ENCODE measurements at places on chromosomes 11 and 22.

DNA sequence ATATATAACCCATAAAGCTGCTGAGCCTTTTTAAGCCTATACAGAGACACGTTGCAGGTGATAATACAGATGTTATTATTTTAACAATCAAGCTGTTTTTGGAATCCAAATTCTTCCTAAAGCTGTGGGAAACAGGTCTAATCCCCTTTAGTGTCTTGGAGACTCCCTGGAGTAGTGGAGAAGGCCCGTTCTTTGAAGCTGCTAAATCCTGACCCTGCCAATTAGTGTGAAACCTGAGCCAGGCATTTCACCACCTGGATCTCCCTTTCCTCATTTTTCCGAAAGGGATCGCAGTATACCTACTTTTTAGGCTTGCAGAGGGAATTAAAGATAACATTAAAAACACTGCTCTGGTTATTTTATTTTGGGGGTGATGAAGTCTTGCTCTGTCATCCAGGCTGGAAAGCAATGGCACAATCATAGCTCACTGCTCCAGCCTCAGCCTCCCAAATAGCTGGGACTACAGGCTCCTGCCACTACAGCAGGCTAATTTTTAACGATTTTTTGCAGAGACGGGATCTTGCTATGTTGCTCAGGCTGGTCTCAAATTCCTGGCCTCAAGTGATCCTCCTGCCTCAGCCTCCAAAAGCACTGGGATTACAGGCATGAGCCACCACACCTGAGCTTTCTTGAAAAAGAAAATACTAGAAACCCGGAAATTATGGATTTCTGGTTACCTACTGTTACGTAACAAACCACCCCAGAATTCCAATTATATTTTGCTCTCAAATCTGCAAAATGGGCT lies 1.7 kb upstream of the EIF4ENIF1 start:
- no peak for DNase-seq

DNA sequence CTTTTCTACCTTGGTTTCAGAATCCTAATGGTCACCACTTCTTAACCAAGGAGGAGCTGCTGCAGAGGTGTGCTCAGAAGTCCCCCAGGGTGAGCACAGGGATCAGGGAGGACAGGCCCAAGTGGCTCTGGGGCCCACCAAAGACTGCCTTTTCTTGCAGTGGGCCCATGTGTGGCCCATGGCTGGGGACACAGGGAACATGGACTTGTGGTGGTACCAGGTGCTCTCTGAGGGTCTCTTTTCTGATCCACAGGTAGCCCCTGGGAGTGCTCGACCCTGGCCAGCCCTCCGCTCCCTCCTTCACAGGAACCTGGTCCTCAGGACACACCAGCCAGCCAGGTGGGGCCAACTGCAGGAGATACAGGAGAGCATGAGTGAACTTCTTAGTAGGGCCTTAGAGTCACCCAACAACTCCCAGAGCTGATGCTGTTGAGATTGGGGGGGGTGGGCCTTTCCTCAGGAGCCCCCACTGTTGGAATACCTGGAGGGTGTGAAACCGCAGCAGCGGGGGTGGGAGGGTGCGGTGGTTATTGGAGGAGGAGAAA lies 2.0 kb downstream of the MUS81 start:
- no peak for DNase-seq

DNA sequence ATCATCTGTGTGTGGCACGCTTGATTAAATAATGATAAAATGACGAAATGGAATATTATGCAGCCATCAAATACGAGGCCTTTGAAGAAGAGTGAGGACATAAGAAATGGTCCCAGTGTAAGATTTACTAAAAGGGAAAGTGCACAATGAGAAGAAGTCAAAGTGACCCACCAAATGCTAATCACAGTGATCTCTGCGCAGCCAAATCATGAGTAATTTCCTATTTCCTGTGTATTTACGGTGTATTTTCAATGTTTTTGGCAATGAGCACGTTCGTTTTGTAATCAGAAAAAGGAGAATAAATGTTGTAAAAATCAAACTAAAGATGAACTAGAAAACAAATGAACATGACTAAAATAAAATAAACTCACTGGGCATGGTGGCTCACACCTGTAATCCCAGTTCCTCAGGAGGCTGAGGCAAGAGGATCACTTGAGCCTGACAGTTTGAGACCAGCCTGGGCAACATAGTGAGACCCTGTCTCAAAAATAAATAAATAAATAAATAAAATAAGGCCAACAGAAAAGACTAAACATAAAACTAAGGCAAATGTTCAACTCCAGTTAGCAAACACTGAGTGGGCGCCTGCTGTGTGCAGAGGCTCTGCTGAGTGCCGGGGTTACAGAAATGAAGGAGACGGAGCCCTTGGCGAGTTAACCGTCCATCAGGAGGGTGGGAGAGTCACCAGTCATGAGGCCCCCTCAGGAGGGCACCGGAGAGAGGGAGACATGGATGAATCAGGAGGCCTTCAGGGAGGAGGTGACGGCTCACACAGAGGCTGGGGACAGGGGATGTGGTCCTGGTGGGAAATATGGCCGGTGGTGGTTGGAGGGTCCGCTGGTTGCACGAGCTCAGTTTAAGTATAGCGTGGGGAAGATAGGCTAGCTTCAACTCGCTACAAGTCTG lies 26.0 kb upstream of the CBX7 start:
- DNase-seq, result no peak

DNA sequence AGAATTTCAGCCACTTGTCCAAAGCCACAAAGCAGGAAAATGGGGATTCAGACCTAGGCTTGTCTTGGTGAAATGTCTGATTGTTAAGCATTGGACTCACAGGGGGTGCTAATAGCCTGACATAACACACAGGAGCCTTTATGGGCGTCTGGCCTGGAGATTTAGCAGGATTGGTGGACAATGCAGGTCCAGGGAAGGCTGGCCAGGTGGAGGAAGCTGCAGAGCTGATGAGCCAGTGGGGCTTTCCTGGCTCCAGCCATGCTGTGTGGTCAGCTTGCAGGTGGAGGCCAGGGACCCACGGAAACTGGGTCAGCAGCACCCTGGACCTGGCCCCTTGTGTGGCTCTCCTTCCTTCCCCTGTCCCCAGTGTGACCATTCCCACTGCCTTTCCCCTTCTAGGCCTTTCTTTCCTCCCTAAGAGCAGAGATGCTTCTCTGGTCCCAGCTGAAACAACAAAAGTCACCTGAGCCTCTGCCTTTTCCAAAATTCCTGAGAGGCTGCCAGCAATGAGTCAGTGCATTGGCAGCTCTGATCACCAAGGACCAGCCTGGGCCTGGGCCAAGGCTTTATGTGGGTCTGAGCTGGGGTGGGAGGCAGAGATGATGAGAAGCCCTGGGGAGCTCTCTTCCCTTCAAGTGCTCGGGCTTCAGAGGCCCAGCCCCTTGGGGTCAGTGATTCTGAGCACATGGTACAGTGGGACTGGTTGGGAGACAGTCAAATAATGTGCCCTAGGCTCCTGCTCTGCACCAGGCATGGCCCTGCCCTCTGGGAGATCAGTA lies 85.2 kb downstream of the CCDC81 start:
- DNase-seq, result no peak

- DNase-seq, result no peak
These were observed at the start of gene LRRC32 for GRCh38 chr11:76670485-76671236. LRRC32 (minus strand) TSS chr11:76670747; CDS start chr11:76665954, 4,793 bp downstream.

- DNase-seq, result no peak
These were observed 66.8 kb downstream of the DEPDC5 start for GRCh38 chr22:31820655-31821054.

Measured in stimulated activated CD8-positive, alpha-beta memory T cell treated with anti-CD3 and anti-CD28 coated beads, Interleukin-7, amount 100 ng/mL, for 24 hours (primary cell).